ENCODE measurements at places on chromosomes 4 and X. TPM values are rescaled to one million over a fixed set of nuclear protein-coding genes. Genes with fewer than 3 reads are reported as not detected.

Gene UGT2B17
- not detected for total RNA-seq

Gene RTL9
- total RNA-seq = 0.09 TPM

Gene POLR2B
- total RNA-seq = 69.6 TPM

Gene IQCM
- total RNA-seq = not detected

Gene DDX53
- not detected for total RNA-seq

Gene H2AZ1
- 86.6 TPM for total RNA-seq

Gene COX7B
- total RNA-seq = 127 TPM

Gene ADGRL3
- total RNA-seq = 26.7 TPM

Gene TCEAL2
- 20.5 TPM for total RNA-seq

Gene BEX1
- total RNA-seq = 0.48 TPM

Gene GRPEL1
- 22.0 TPM for total RNA-seq

Gene ARHGAP6
- 19.5 TPM for total RNA-seq

DNA sequence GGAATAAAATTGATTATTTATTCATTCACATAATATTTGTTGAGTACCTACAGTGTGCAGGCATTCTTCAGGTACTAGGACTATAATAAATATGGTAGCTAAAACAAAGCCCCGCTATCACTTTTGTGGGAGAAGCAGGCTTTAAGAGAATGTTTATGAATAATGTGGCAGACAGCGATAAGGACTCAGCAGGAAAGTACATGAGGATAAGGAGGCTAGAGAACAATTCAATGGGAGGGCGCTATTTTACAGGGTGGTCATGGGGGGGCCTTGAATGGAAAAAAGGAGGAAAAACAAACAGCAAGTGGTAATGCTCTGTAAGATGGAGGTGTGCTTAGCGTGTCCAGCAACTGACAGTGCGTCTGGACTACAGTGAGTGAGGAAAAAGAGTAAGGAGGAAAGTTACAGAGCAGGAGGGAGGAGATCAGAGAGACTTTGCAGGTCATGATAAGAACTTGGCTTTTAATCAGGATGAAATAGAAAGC is 264.2 kb upstream of the ETNPPL start:
- no peaks in the 10 kb centered on the region for H3K27me3 ChIP-seq
- no peak overlapping the region for H3K27ac ChIP-seq
- H3K4me1 ChIP-seq = no peaks in the 10 kb centered on the region
- H3K36me3 ChIP-seq = no peaks in the 10 kb centered on the region
- no peak for DNase-seq

GRCh38 chr4:142596121-142596520 is 250.0 kb downstream of the INPP4B start:
- H3K27me3 ChIP-seq = no peaks in the 10 kb centered on the region
- no peak overlapping the region for H3K4me3 ChIP-seq
- no peak overlapping the region for H3K27ac ChIP-seq
- H3K36me3 ChIP-seq = no peaks in the 10 kb centered on the region
- no peak for DNase-seq

GRCh38 chrX:72271091-72271788 is 5.8 kb downstream of the RPS4X start:
- peaks cover 7% of the 10 kb centered on the region for H3K36me3 ChIP-seq
- no peaks in the 10 kb centered on the region for H3K4me1 ChIP-seq
- H3K4me3 ChIP-seq = no peak overlapping the region
- DNase-seq = no peak

GRCh38 chr4:140094438-140095420 is 59.3 kb downstream of the MAML3 start:
- peak; percentile 90 for DNase-seq
- peaks cover 6% of the 10 kb centered on the region for H3K4me1 ChIP-seq
- H3K36me3 ChIP-seq = no peaks in the 10 kb centered on the region
- H3K4me3 ChIP-seq = no peak overlapping the region
- no peaks in the 10 kb centered on the region for H3K27me3 ChIP-seq

DNA sequence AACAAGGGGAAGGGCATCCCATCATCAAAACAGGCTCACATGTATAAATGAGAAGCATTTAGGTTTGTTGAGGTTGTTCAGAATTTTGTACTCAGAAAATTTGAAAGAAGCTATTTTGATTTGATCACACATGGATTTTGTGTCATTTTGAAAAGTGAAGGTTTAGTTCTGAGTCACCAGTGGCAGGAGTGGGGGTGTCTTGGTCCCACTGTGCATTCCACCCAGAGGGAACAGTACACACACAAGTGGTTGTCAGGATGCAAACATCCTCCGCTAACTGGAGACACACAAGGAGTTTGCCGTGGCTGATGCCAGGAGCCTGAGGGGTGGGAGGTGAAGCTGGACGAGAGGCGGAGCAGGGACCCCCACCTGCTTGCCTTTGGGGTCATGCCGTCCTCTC is 198.2 kb upstream of the PSAPL1 start:
- no peak for DNase-seq
- H3K4me3 ChIP-seq = no peak overlapping the region
- no peaks in the 10 kb centered on the region for H3K27me3 ChIP-seq
- no peaks in the 10 kb centered on the region for H3K4me1 ChIP-seq
- H3K27ac ChIP-seq = no peak overlapping the region

DNA sequence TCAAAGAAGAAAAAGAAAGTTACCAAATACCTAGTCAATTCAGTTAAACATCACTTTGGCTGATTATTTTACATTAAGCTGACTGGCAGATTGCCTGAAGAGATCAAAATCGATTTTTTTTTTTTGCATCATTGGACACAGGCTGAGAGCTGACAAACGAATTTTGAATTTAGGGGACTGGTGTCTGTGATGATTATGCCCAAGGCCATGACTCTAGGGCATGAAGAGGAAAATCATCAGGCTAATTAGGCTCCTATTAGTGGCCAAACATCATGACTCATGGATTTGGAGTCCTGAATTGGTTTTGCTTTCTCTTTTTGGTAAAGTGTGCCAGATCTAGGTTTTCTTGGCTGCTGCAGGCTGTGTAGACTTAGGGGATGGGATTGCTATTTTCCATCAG is 829.3 kb upstream of the LCORL start:
- DNase-seq = no peak
- no peaks in the 10 kb centered on the region for H3K4me1 ChIP-seq
- H3K36me3 ChIP-seq = no peaks in the 10 kb centered on the region
- H3K4me3 ChIP-seq = no peak overlapping the region

GRCh38 chrX:16836371-16836770 is 33.8 kb downstream of the RBBP7 start:
- H3K27me3 ChIP-seq = no peaks in the 10 kb centered on the region
- no peak overlapping the region for H3K4me3 ChIP-seq
- no peaks in the 10 kb centered on the region for H3K36me3 ChIP-seq
- no peak overlapping the region for H3K27ac ChIP-seq

GRCh38 chrX:44874420-44875184 is 1.6 kb downstream of the KDM6A start:
- no peaks in the 10 kb centered on the region for H3K27me3 ChIP-seq
- no peaks in the 10 kb centered on the region for H3K36me3 ChIP-seq
- H3K4me1 ChIP-seq = no peaks in the 10 kb centered on the region

DNA sequence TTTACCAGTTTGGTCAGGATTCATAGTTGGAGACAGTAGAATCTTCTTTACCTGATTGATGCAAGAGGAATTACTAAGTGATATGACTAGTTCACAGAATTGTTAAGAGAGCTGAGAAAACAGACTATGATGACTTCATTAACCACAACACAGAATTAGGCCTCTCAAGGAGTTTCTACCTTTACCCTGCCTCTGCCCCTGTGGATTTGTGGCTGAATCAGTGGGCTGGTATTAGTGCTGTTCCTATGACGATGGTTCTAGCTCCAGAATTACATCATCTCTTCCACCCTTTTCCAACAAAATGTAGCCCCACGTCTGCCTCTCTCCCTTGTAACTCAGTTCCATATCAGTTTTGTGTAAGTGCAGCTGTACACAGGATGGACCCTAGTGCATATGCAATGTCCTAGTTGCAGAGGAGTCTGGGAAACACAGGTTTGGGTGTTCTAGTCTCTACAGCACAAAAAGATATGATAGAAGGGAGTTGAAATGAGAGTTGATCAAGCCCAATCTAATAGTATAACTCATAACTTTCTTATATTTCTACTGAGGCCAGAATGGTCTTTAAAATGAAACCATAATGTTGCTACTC is 99.3 kb downstream of the ANXA5 start:
- no peak for DNase-seq
- no peaks in the 10 kb centered on the region for H3K27me3 ChIP-seq
- no peaks in the 10 kb centered on the region for H3K4me1 ChIP-seq
- no peak overlapping the region for H3K4me3 ChIP-seq

- no peaks in the 10 kb centered on the region for H3K36me3 ChIP-seq
- no peak within 1 kb of the TSS for H3K4me3 ChIP-seq
- no peaks in the 10 kb centered on the region for H3K4me1 ChIP-seq
- DNase-seq = no peak
- H3K27ac ChIP-seq = no peak within 1 kb of the TSS
Observed at GRCh38 chr4:113049421-113050370, at the start of gene ANK2. Gene ANK2, plus strand, starts transcription at chr4:113049653. Its CDS starts 76 bp downstream, at chr4:113049729.

GRCh38 chr4:137370206-137370633 is 162.1 kb downstream of the PCDH18 start:
- H3K4me1 ChIP-seq = peaks cover 3% of the 10 kb centered on the region
- no peaks in the 10 kb centered on the region for H3K36me3 ChIP-seq
- DNase-seq = no peak
- H3K27ac ChIP-seq = no peak overlapping the region
- no peaks in the 10 kb centered on the region for H3K27me3 ChIP-seq

- no peaks in the 10 kb centered on the region for H3K4me1 ChIP-seq
- no peak overlapping the region for H3K27ac ChIP-seq
- no peaks in the 10 kb centered on the region for H3K36me3 ChIP-seq
Observed at GRCh38 chr4:53194727-53195126, 171.1 kb downstream of the SCFD2 start.

DNA sequence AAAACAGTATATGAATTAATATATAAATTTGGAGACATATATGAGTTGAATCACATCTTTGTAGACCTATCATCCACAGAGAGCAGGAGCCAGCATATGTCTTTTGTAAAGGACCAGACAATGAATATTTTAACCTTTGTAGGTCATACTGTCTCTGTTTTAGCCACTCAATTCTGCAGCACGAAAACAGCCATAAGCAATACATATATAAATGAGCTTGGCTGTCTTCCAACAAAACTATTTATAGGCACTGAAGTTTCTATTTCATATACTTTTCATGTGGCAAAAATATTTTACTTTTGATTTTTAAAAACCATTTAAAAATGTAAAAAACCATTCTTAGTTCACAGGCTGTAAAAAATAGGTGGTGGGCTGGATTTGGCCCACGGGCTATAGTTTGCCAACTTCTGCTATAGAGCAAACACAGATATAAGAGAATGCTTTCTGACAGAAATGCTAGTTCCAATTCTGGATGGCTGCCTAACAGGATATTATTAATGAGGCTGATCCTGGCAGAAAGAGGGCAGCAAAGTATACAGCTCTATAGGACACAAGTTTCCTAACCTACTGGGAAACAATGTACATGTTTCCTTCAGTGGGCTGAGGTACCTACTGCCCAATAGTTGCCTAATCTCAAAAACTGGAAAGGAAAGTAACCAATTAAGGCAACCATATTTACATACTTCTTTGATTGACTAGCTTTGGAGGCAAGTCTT is 58.1 kb upstream of the UCP1 start:
- H3K27me3 ChIP-seq = no peaks in the 10 kb centered on the region
- no peaks in the 10 kb centered on the region for H3K36me3 ChIP-seq
- DNase-seq = no peak
- no peak overlapping the region for H3K4me3 ChIP-seq
- no peaks in the 10 kb centered on the region for H3K4me1 ChIP-seq

GRCh38 chr4:4861390-4862018 is 2.0 kb downstream of the MSX1 start:
- H3K36me3 ChIP-seq = no peaks in the 10 kb centered on the region
- no peak for DNase-seq
- no peak overlapping the region for H3K4me3 ChIP-seq
- no peak overlapping the region for H3K27ac ChIP-seq
- no peaks in the 10 kb centered on the region for H3K27me3 ChIP-seq
- no peaks in the 10 kb centered on the region for H3K4me1 ChIP-seq

GRCh38 chr4:52833941-52834525 is 28.1 kb upstream of the RASL11B start:
- H3K36me3 ChIP-seq = no peaks in the 10 kb centered on the region
- no peaks in the 10 kb centered on the region for H3K27me3 ChIP-seq
- H3K4me1 ChIP-seq = no peaks in the 10 kb centered on the region
- H3K27ac ChIP-seq = no peak overlapping the region

GRCh38 chr4:174156239-174156826 is 127.1 kb downstream of the FBXO8 start:
- no peaks in the 10 kb centered on the region for H3K4me1 ChIP-seq
- DNase-seq = no peak
- H3K4me3 ChIP-seq = no peak overlapping the region
- no peak overlapping the region for H3K27ac ChIP-seq
- no peaks in the 10 kb centered on the region for H3K36me3 ChIP-seq
- no peaks in the 10 kb centered on the region for H3K27me3 ChIP-seq

DNA sequence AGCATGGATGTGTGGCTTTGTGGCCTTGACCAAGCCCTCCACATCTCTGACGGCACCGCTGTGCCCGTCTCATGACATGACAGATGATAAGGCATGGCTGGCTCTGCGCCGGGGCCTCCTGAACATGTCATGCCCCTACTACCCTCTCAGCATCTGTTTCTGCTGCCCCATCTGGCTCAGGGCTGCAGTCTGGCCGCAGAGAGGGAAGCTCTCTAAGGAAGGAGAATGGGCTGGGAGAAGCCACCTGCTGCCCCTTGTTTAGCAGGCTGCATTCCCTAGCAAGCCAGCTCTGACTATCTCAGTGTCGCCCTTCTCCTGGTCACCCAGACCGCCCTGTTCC is 7.2 kb downstream of the ZNF185 start:
- no peaks in the 10 kb centered on the region for H3K27me3 ChIP-seq
- peak; percentile 24 for DNase-seq
- no peaks in the 10 kb centered on the region for H3K36me3 ChIP-seq

GRCh38 chrX:7714351-7714750 is 128.6 kb upstream of the VCX start:
- H3K27me3 ChIP-seq = no peaks in the 10 kb centered on the region
- no peaks in the 10 kb centered on the region for H3K36me3 ChIP-seq
- H3K27ac ChIP-seq = no peak overlapping the region
- no peak for DNase-seq
- no peak overlapping the region for H3K4me3 ChIP-seq

DNA sequence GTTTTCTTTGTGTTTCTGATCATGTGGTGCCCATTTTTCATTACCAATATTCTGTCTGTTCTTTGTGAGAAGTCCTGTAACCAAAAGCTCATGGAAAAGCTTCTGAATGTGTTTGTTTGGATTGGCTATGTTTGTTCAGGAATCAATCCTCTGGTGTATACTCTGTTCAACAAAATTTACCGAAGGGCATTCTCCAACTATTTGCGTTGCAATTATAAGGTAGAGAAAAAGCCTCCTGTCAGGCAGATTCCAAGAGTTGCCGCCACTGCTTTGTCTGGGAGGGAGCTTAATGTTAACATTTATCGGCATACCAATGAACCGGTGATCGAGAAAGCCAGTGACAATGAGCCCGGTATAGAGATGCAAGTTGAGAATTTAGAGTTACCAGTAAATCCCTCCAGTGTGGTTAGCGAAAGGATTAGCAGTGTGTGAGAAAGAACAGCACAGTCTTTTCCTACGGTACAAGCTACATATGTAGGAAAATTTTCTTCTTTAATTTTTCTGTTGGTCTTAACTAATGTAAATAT is 110.4 kb downstream of the IL13RA2 start:
- no peak overlapping the region for H3K27ac ChIP-seq
- no peaks in the 10 kb centered on the region for H3K27me3 ChIP-seq
- H3K4me3 ChIP-seq = no peak overlapping the region

GRCh38 chrX:39582976-39583375 is 514.8 kb downstream of the BCOR start:
- no peaks in the 10 kb centered on the region for H3K36me3 ChIP-seq
- DNase-seq = no peak
- H3K27me3 ChIP-seq = peaks cover 2% of the 10 kb centered on the region

GRCh38 chr4:153413842-153414241 is 52.3 kb upstream of the TMEM131L start:
- no peak for DNase-seq
- H3K27me3 ChIP-seq = no peaks in the 10 kb centered on the region
- no peak overlapping the region for H3K4me3 ChIP-seq
- no peaks in the 10 kb centered on the region for H3K36me3 ChIP-seq
- no peaks in the 10 kb centered on the region for H3K4me1 ChIP-seq
- H3K27ac ChIP-seq = no peak overlapping the region

Measured in aorta (tissue), 5 donors.